Neuronal stem cell (in vitro differentiated cells): ENCODE measurements at places on chromosomes 3 and 15.

- no peaks in the 10 kb centered on the region for H3K36me3 ChIP-seq
- no peak for DNase-seq
- no peaks in the 10 kb centered on the region for H3K27me3 ChIP-seq
- no peaks in the 10 kb centered on the region for H3K4me1 ChIP-seq
- no peak overlapping the region for H3K4me3 ChIP-seq
- no peak overlapping the region for H3K27ac ChIP-seq
Observed at GRCh38 chr3:32991781-32992180, 40.3 kb downstream of the CCR4 start.

- H3K4me3 ChIP-seq = no peak overlapping the region
- no peak overlapping the region for H3K27ac ChIP-seq
- H3K27me3 ChIP-seq = no peaks in the 10 kb centered on the region
- no peaks in the 10 kb centered on the region for H3K36me3 ChIP-seq
Observed at GRCh38 chr3:125150525-125151441, 61.8 kb downstream of the SLC12A8 start.

DNA sequence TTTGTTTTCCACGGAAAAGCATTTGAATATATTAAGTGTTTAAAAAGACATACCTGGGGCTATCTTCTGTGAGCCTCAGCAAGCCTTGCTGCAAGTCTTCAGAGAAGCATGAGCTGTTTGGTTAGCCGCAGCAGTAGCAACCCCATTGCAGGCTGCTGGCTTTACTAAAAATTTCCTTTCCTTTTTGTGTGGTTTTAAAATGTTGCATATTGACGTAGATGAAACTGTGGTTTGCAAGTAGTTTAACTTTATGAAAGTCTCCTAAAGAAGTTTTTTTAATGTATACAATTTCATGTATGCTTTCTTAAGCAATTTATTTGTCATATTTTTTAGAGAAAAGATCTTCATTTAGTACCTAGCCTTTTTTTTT is at the start of gene GPR171:
Gene GPR171, minus strand, starts transcription at position 166 of the 370 bp plus-strand sequence. CDS start 3,830 bp downstream, outside the sequence.
- peaks cover 3% of the 10 kb centered on the region for H3K36me3 ChIP-seq
- no peak for DNase-seq
- no peak within 1 kb of the TSS for H3K4me3 ChIP-seq
- H3K4me1 ChIP-seq = no peaks in the 10 kb centered on the region
- no peaks in the 10 kb centered on the region for H3K27me3 ChIP-seq

GRCh38 chr15:53536479-53537120 is 222.9 kb downstream of the WDR72 start:
- DNase-seq = no peak
- no peaks in the 10 kb centered on the region for H3K27me3 ChIP-seq
- H3K36me3 ChIP-seq = no peaks in the 10 kb centered on the region
- H3K27ac ChIP-seq = no peak overlapping the region
- H3K4me1 ChIP-seq = no peaks in the 10 kb centered on the region

GRCh38 chr3:74033806-74034205 is 409.1 kb upstream of the PDZRN3 start:
- H3K36me3 ChIP-seq = no peaks in the 10 kb centered on the region
- no peak overlapping the region for H3K4me3 ChIP-seq
- no peak for DNase-seq
- H3K27me3 ChIP-seq = no peaks in the 10 kb centered on the region
